HFFc6 (cell line): ENCODE measurements at places on chromosomes 11 and 22. TPM values are rescaled to one million over a fixed set of nuclear protein-coding genes. Genes with fewer than 3 reads are reported as not detected.
A peak's percentile ranks its signal among the peaks of the same experiment; 100 is the strongest.

- DNase-seq: no peak
Observed at GRCh38 chr11:79050786-79051185, 390.0 kb downstream of the TENM4 start.

DNA sequence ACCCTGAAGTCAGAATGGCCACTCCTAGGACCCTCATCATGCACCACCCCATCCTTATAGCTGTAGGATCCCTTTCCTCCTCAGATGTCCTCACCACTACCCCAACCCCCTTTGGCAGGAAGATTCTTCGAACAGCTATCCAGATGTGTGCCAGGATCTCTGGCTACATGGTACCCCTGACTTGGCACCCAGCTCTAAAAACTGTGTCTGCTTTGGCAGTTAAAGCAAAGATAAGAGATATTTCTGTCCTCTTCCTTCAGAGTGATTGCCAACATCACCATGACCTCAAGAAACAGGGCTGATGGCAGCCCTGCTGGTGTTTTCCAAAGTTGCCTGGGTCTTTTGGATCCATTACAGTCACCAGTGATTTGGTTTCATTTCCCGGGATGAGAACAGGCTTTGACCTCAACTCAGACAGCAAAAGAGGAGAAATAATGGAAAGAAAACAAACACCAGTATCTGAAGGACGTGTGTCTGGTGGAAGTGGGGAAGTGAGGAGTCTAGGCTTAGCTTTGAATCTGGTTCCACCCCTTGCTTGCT is 4.3 kb upstream of the NRIP3 start:
- DNase-seq: no peak

- no peak for DNase-seq
Observed at GRCh38 chr22:18077087-18077638, 627 bp upstream of the PEX26 start.

DNA sequence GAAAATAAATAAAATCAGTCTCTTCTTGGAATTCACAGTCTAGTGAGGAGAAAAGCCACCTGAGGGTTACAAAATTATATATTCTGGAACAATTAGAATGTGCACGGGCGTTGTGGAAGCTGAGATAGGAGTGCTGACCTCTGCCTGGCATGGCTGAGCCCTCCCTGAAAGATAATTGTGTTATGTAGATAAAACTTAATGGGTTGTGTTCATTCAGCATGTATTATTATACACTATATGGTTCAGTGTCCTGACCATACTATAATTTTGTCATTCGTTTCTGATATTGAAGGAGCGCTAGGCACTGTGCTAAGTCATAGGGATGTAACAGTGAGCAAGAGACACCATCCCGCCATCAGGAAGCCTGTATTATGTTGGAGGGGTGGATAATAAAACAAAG is 3.7 kb downstream of the ACAT1 start:
- no peak for DNase-seq

GRCh38 chr11:134576286-134576685 is 164.2 kb upstream of the B3GAT1 start:
- no peak for DNase-seq

DNA sequence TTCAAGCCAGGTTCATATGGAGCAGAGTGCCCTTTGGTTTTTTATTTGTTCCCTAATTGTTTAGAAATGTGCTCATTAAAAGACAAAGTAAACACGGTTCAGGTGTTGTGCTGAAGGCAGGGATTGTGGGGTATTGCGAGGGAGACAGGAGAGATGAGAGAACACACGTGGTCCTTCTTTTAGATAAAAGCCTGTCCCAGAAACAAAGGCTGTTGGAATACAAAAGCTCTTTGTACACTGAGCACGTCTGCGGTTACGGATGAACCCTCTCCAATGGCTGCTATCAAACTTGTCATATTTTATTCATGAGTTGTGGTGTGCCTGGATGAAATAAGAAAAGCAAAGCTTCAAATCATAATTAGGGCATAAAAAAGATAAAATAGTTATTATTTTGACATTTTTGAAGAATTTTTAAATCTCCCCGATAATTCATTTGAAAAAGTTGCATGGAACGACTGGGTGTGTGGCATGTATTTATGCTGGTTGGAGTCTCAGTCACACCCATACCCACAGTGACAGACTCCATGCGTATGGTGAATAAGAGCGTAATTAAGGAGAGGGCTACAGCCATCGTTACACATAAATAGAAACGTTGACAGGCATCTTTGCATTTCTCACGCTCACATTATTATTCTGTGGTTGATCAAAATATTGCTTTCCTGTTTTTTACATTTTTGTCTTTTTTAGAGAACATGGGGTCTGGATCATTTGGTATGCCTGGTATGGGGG is 92.9 kb downstream of the NELL1 start:
- DNase-seq: no peak

DNA sequence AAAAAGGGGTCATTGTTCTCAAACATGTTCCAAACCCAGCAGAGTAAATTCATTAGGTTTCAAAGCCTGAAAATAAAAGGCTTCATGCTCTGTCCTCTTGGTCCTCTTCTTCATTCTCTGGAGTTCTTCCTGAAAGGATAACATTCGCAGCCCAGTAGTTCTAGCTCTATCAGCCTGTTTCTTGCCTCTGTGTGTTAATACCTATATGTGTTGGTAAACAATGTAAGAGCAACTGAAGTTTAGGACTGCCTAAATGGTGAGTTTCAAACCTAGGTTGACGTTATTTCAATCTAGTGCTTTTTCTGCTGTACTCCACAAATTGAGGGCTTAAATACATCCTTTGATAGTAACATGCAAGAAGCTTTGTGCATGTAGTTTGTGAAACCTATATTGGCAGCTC is 9.4 kb downstream of the AASDHPPT start:
- DNase-seq: no peak

DNA sequence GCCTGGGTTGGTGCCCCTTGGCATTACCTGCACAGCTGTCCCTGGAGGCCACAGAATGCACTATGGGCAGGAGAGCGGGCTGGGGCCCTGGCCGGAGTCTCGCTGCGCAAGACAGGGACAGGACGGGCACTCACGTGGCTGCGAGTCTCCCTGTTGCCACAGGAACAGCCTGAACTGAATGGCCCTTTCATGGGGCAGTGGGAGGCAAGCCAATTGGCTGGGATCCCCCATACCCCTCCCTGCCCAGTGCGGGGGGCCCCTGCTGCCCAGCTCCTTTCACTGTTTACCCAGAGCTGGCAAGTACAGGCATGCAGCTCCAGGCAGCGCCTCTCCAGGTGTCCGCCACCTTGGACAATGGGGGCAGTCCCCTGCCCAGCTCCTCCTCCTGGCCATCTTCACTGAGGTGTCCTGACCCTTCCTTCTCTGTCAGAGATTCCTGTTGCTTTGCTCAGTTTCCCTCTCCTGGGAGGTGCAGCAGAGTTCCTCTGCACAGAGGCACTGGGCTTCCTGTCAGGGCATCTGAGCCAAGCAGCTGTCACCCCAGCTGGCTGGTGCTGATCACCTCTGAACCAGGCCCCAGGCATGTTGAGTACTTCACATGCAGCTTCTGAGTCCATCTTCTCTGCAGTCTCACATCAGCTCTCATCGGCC is 5.2 kb downstream of the USP2 start:
- DNase-seq: no peak

GRCh38 chr11:15613251-15613650 is 498.5 kb downstream of the INSC start:
- no peak for DNase-seq

DNA sequence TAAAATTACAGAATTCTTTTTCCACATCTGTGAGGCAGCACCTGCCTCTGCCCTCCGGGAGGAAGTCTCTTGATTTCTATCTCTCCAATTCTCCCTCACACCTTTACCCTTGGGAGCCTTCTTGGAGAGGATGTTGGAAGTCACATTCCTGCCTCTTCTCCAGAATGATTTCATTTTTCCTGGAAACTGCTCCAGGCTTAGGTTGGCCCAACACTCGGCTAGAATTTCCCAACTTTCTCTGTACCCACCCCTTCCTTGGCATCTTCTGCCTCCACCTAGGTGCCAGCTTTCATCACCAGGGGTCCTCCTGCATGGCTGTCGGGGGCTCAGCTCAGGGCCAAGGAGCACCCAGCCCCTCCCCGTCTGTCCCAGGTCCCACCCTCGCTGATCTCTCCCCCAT is 43.2 kb downstream of the SLCO2B1 start:
- no peak for DNase-seq

DNA sequence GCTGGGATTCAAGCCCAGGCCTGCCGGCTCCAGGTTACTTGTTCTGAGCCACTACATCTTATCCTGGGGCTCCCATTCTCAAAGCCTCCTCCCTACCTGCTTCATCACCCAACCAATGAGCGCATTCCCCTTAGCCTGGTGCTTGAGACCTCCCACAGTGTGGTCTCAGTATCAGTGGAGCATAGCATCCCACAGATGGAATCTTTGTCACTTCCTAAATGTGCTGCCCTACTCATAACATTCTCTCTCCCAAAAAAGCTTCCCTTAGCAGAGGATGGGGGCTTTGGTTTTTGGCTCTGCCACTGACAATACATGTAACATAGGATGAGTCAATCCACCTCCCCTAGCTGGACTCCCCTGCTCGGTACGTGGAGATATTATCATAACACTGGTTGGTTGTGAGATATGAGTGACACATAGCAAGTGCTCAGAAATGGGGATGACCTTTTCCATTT is 28.8 kb downstream of the TEAD1 start:
- DNase-seq: peak; percentile 34

DNA sequence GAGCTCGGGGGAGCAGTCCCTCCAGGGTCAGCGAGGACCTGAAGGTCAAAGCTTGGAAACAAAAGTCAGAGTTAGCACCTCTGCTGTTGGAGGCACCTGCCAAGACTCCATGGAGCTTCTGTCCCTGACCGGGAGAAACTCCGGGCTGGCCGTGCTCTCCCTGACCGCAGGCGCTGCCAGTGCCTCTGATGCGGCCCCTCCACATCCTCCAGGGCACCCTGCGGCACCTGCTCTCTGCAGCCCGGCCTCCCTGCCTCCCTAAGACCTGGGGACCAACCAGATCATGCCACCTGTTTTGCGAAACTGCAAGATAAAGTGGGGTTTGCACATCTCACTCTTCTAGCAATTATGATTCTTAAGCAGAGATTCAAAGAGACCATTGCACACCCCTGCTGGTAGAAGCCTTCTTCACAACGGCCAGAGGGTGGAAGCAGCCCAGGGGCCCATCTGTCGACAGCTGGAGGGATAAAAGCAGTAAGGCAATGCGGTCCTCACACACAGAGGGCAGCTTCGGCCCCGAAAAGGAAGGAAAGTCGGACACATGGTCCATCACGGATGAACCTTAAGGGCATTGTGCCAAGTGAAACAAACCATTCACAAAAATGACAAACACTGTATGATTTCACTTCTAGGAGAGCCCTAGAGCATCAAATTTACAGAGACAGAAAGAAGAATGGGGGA is 477.1 kb downstream of the BRD1 start:
- no peak for DNase-seq

- DNase-seq: no peak
Observed at GRCh38 chr11:74437441-74438042, 29.8 kb downstream of the KCNE3 start.

GRCh38 chr11:86138958-86139357 is 70.1 kb upstream of the PICALM start:
- no peak for DNase-seq

DNA sequence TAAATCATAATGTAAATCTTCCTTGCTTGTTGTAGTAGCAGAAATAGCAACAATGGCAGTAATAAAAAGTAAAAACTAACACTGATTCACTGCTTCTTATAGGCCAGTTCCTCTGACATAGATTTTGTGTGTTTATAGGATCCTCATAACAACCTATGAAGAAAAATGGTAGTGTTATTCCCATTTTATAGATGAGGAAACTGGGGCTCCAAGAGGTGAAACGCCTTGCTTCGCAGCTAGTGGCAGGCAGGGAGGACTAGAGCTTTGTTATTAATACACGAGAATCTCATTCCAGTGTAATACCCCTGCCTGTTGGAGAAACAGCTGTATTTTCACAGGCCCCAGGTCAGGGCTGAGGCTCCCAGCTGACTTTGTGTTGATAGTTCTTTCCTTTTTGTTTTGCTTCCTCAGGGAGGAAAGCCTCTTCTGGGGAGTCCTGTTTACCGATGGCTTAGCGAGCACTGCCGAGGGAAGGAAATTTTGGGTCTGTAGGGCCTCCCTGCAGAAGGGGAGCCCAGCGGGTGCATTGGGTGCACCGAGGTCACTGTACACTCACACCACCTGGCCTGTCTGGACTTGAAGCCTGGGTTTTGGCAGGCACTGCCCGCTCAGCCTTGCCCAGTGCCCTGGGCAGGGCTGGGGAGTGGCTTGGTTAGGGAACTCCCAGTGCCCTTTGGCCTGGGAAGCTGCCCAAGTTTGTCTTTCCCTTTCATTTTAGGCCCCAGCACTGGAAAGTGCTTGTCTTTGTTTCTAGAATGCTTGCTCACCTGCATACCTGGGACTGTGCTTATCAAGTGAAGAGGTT is 13.5 kb downstream of the KIAA1671 start:
- no peak for DNase-seq

GRCh38 chr22:25966448-25966913 is 202.8 kb upstream of the SEZ6L start:
- no peak for DNase-seq

DNA sequence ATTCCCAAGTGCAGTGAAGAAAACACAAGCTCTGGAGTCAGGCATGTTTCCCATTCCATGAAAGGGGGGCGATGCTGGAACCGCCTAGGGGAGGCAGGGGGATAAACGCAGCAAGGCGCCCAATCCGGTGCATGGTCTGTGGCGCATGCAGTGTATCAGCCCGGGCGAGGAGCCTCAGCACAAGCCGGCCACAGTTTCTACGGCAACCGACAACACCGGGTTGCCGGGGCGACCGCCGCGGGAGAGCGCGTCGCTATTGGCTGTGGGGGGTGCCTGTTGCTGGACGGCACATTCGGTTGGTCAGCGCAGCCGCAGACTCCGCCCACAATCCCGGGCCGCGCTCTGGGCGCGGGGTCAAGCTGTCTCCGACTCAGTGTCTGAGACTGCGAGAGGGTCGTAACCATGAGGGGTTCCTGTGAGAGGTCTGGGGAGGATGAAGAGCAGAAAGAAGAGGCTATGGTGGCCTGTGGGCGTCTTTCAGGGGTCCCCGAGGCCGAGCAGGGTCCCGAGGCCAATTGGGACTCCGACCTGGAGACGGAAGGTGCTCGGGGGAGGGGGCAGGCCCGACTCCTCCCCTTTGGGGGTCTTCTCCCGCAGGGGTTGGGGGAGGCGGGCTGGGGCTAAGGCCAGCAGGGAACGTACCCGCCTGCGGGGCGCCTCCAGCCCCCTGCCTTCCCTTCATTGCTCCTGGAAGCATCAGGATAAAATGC is at the start of gene LRRC74B:
LRRC74B (plus strand) TSS at position 362 of the 710 bp plus-strand sequence; CDS start at position 403, 41 bp downstream.
- peak; percentile 89 for DNase-seq

The LUZP2 gene
- total RNA-seq: not detected in 2 replicates

The SMTNL1 gene
- not detected in 3 replicates for total RNA-seq

The PHF21B gene
- total RNA-seq: not detected in 3 replicates

The RTN4RL2 gene
- total RNA-seq: 0.20 to 0.30 TPM in 2 of 3 replicates, not detected in the other
